ENCODE measurements at places on chromosomes 1 and 21.
A peak's percentile ranks its signal among the peaks of the same experiment; 100 is the strongest.

GRCh38 chr1:245332513-245332912 lies 177.7 kb downstream of the KIF26B start:
- DNase-seq = no peak

GRCh38 chr1:200279810-200280411 lies 129.9 kb downstream of the ZNF281 start:
- DNase-seq = peak; percentile 54

- no peak for DNase-seq
Measured at GRCh38 chr1:209756615-209757445, 977 bp downstream of the TRAF3IP3 start.

DNA sequence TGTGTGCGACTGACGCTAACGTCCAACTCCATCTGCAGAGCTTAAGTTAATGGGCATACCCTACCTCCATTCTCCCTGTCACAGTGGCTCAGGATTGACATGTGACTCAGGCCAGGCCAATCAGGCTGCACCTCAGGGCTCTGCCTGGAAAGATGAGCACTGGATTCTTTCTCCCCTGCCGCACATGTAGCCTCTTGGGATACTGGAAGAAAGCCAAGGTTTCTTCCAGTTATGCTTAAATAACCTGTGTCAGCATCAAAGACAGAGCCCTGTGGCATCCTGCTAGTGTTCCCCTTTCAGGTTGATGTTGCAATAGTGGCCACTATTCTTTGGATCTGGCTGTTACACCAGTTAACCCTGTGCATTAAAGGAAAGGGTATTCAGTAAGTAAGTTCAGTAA lies 55.0 kb upstream of the SYT6 start:
- DNase-seq = no peak

GRCh38 chr1:114328361-114328904 lies 174.8 kb upstream of the SYT6 start:
- DNase-seq = no peak

- no peak for DNase-seq
Measured at GRCh38 chr1:161039154-161039545, 386 bp upstream of the TSTD1 start.

- no peak for DNase-seq
Measured at GRCh38 chr1:38454236-38454635, 405.3 kb downstream of the RRAGC start.

DNA sequence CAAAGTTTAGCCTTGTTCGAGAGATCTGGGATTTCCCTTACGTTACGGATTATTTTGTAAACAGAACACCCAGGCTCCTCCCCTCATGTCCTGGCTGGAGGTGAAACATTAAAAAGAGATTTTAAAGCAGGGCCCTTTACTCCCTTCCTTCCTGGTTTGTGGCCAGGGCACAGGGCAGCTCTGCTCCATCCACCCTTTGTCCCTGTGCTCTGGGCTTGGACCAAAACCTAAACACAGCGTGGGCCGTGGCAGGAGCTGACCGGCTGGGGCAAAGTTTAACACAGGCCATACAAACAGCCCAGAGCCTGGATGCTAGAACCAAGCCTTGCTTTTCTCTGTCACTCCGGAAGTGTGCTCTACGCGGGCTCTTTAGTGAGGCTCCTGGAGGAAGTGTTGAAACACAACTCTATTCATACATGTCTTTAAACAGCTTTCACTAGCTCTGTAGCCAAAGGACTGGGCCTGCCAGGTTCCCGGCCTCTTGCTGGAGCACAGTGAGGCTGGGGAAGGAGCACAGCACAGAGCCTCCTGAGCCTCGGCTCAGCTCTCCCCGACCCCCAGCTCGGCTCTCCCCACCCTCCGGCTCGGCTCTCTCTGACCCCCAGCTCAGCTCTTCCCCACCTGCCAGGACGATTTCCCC lies 84.7 kb downstream of the PDE9A start:
- no peak for DNase-seq

- no peak for DNase-seq
Measured at GRCh38 chr1:18470671-18471355, 9.9 kb upstream of the KLHDC7A start.

- no peak for DNase-seq
Measured at GRCh38 chr1:7847599-7847998, 5.3 kb downstream of the UTS2 start.

DNA sequence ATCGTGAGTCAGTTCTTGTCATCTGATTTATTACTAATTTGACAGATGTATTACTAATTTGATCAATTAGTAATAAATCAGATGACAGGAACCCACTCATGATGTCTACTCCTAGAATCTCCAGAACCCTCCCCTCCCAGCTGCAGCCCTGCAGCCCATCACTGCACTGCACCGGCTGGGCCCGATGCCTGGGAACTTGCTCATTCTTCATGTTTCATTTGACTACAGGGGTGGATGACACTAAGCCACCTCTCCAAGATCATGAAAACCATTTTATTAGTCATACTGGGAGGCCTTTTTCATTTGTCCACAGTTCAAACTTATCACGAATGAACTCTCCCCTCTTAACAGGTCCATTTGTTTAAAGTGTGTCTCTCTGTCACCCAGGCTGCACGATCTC lies 41.0 kb downstream of the KCNH1 start:
- no peak for DNase-seq

DNA sequence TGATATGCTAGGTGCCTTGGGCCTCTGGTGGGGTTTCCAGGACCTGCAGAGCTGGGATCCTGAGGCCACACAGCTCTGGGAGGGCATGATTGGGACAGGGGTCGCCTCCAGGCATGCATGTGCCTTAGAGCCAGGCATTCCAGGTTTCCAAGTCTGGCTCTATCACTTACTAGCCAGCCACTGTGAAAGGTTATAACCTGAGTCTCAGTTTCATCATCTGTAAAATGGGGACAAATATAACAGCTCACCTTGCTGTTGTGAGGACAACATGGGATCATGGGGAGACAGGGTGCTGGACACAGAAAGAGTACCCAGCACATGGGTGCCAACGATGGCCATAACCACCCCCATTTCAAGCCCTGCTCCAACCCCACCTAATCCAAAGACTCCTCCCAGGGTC lies 2.7 kb downstream of the CHI3L1 start:
- DNase-seq = no peak

DNA sequence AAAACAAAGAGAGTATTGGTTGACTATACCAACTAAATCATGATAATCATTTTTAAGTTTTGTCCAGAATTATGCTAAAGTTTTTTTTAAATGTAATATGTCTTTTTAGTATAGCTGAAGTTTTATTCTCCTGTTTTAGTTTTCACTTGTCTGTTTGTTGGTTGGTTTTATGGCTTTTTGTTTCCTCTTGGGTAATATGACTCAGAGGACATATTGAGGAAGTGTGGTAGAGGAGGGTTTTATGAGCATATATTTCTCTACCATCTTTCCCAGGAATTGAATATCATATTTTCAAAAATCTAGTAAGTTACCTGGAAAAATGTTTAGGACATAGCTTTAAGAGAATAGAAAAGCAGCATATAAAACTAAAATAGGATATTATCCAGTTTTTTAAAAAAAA lies 68.6 kb upstream of the MCOLN3 start:
- no peak for DNase-seq

DNA sequence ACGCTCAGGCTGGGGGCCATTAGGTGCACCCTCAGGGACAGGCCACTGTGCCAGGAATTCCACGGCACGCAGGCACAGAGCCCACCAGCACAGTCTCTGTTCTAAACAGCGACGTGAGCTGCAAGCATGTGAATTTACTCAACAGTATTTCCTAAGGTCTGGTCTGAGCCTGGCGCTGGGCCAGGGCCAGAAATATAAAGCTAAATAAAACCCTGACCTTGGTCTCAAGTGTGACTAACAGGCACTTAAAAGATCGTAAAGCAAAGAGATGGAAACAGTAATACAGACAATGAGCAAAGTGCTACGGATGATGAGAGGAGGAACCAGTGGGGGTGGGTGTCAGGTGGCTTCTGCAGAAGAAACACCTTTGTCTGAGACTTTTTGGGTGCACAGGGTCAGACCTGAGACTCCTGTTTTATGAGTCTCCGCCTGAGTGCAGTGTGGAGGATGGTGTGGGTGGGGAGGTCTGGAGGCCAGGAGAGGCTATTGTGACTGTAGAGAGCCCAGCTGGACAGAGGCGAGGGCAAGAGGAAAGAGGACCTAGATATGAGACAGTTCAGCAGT lies 53.4 kb upstream of the EDN2 start:
- DNase-seq = no peak

GRCh38 chr1:19651141-19651737 lies 7.1 kb downstream of the NBL1 start:
- DNase-seq = no peak

GRCh38 chr1:223233019-223233409 lies 90.0 kb upstream of the TLR5 start:
- no peak for DNase-seq

DNA sequence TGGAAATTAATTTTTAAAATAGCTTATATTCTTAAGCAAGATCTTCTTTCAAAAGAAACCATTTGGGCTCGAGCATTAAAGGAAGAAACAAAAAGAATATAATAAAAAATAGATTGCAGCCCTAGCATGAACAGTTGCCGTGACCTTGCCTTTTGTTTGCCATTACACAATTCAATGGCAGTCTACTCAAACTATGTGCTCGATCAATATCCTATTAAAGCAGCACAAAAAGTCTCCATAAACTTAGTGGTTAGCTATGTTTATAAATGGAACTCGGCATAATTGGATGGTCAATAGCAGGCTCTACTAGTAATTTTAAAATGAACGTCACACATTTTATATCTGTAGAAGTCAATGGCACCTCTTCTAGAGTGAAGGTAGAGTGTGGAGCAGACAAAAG lies 256.5 kb downstream of the NFIA start:
- DNase-seq = no peak

- no peak for DNase-seq
Measured at GRCh38 chr1:92822879-92823278, 9.0 kb upstream of the RPL5 start.

GRCh38 chr1:16900751-16901150 lies 5.0 kb downstream of the RNU1-2 start:
- no peak for DNase-seq

GRCh38 chr1:11334261-11334804 lies 61.3 kb downstream of the UBIAD1 start:
- no peak for DNase-seq

DNA sequence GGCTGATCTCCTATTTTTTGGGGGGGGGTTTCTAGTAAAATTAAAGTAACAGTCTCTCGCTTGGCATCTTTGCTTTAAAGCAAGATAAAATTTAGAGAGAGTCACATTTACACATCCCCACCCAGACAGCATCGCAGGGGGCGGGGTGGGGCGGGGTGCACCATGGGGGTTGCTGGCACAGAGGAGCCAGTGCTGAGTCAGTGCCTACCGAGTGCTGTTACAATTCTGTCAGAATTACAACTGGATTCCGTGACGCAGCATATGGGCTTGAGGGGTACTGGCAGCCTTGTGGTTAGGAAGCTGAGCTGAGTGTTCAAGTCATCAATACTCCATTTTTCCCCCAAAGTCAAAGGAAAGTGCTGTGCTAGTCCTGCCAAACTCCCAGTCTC lies 175.9 kb downstream of the PRDM16 start:
- DNase-seq = no peak

DNA sequence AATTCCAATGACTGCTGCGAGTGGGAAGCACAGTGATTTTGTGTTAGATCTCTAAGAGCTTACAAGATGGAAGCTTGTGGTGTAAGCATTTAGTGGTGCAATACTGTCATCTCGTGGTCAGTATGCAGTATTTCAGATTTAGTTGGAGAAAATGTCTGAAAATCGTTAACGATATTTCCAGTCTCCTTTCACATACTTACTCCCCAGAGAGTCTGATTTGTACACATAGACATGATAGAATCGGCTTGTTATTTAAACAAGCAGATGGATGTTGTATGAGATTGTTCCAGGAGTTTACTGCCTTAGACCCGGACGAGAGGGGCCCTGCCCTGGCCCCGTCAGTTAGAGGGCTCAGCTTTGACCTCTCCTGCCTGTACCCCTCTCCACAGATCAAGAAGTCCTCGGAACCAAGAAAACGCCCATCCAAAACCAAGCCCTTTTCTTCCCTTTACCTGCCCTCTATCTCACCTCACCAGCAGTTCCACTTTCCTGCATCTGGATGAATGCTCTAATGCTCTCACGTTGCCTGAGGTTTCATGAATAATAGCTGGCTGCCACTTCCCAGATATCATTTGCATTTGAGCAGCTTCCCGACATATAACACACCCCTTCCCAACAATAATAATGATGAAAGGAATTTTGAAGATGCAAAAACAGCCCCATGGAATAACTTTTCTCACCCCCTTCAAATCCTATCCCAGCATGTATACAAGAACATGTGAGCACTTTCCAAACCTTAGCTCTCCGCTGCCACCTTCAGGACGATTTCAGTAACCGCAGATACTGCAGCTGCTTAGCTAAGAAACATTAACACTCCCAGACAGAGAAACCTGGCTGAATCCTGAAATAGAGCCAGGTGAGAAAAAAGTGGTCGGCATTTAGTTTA lies 247.3 kb downstream of the LTN1 start:
- peak; percentile 61 for DNase-seq

DNA sequence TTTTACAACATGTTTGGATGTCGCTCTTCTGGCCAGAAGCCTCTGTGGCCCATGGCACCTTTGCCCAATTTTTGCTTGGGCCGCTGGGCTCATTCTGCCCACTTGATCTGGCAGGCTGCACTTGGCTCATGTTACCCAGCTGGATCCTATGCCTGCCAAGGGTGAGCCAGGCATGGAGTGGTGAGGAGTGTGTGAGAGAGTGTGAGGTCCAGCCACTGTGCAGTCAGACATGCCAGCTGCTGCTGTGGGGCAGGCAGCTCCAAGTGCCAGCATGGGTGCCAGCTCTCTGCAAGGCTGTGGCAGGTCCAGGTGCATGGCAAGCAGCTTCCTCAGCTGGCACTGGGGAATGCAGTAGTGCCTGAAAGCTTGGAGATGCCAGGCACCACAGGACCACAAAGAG lies 71.0 kb downstream of the EBNA1BP2 start:
- DNase-seq = no peak

DNA sequence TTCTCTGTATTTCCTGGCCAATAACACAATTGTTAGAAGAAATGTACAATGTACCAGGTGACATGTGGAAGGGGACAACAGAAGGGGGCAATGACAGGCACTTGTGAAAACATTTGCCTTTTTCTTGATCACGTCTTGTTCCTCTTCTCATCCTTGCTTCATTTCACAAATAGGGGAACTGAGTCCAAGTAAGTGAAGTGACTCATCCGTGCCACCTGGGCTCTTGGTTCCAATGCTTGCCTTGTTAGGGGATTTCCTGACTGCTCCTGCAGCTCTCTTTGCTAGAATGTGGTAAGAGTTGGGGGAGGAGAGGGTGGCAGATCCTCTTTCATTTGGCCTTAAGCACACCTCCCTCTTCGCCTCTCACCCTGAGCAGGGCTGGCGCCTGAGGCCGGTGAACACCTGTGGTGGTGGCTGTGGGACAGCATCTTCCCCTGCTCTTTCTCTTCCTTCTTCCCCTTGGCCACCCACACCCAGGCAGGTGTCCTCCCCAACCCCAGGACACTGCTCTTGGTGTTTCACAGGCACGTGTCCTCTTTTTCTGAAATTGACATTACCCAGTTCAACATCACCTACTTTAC lies 2.2 kb upstream of the RHEX start:
- no peak for DNase-seq

- no peak for DNase-seq
Measured at GRCh38 chr1:47875831-47876586, 121.2 kb downstream of the TRABD2B start.
